ENCODE measurements at places on chromosomes 13 and 19.
A peak's percentile ranks its signal among the peaks of the same experiment; 100 is the strongest.

GRCh38 chr19:50328224-50328872, 829 bp downstream of the KCNC3 start:
- DNase-seq = peak; percentile 6

DNA sequence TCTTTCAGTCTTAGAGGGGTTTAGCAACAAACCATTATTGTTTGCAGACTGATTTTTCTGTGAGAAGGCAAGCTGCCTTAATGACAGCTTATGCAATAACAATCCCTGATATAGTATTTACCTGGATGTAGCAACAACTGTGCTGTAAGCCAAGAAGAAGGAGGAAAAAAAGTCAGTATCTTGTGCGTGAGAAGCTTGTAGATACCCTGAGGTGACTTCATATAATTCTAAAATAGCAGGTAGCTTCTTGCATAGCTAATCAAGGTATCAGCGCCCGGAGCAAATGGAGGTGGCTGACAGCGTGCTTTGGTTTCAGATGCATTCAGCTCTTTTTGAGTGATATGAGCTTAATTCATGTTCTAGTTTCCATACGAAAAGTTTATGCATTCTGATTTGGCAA, 309.8 kb downstream of the KLF5 start:
- no peak for DNase-seq

GRCh38 chr19:17938092-17938845, 5.5 kb downstream of the CCDC124 start:
- DNase-seq = peak; percentile 86

- DNase-seq = peak; percentile 65
These were observed 754 bp downstream of the DNAJB1 start for GRCh38 chr19:14517446-14517839.

- no peak for DNase-seq
These were observed 346.0 kb downstream of the KCNRG start for GRCh38 chr13:50361282-50361681.

DNA sequence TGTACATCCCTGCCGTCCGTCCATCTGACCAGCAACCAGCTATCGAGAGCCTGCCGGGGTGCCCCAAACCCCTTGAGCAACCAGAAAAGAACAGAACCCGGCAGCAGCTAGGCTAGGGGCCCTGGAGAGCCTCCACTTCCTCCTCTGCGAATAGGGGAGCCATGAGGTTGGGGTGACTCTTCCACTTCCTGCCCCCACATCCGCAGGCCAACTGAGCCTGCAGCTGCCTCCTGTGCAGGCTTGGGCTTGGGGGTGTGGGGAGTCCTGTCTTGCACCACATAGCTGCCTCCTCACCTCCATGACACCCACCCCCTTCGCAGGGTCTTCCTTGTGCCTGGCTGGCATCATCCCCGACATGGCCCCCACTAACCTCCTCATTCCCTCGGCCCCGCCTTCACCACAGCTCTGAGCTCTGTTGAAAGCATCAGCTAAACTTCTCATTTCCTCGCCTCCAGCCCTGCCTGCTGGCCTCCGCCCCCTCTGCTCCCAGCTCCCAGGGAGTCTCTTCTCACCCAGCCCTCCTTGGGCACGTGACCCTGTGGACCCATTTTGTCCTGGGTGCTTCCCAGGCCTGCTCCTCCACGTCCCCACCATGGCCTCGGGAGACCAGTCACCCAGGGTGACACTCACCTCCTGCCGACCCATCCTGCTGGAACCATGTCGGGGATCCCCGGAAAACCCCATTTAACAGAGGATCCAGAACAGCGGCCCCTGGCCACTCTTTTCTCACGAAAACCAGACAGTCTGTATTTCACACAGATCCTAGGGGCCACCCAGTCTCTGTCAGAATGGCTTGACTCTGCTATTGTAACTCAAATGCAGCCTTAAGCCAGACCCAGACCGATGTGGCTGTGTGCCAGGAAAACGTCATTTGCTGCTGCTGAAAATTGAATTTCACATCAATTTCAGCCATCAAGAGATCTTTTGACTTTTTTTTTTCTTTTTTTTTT, 50.4 kb downstream of the MYO9B start:
- DNase-seq = no peak

GRCh38 chr13:75764926-75765310, 128.8 kb downstream of the LMO7 start:
- no peak for DNase-seq

- no peak for DNase-seq
These were observed 24.2 kb downstream of the BTBD2 start for GRCh38 chr19:1991018-1991913.

DNA sequence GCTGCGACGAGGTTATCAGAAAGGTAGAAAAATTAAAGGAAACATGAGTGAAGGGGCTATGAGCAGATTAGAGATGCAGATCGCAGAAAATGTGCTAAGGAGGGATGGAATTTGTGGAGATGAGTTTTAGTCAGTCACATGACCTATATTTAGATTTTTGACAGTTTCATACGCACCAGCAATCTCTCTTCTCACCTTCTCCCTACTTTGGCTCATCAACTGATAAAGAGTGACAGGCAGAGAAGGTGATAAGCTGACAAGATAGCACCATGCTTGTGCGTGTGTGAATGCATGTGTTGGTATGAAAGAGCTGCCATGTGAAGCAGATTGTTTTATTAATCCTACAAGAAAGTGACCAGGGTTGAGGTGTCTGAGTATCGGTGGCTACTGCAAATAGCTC, 252.6 kb downstream of the RAP2A start:
- DNase-seq = no peak

- no peak for DNase-seq
These were observed 9.1 kb downstream of the SLITRK5 start for GRCh38 chr13:87680298-87680697.

GRCh38 chr19:56144376-56144775, 3.3 kb downstream of the ZNF444 start:
- no peak for DNase-seq

GRCh38 chr19:18657590-18658365, 20.9 kb downstream of the KLHL26 start:
- no peak for DNase-seq

- DNase-seq = no peak
These were observed 16.6 kb upstream of the LRP3 start for GRCh38 chr19:33177417-33177979.

GRCh38 chr19:47416643-47416985, 2.7 kb downstream of the MEIS3 start:
- no peak for DNase-seq

- DNase-seq = no peak
These were observed 8.8 kb upstream of the LRCH1 start for GRCh38 chr13:46544208-46544607.

- DNase-seq = no peak
These were observed 20.3 kb downstream of the XPO4 start for GRCh38 chr13:20882206-20882605.

- no peak for DNase-seq
These were observed 92.4 kb upstream of the GPR183 start for GRCh38 chr13:99399623-99399974.

DNA sequence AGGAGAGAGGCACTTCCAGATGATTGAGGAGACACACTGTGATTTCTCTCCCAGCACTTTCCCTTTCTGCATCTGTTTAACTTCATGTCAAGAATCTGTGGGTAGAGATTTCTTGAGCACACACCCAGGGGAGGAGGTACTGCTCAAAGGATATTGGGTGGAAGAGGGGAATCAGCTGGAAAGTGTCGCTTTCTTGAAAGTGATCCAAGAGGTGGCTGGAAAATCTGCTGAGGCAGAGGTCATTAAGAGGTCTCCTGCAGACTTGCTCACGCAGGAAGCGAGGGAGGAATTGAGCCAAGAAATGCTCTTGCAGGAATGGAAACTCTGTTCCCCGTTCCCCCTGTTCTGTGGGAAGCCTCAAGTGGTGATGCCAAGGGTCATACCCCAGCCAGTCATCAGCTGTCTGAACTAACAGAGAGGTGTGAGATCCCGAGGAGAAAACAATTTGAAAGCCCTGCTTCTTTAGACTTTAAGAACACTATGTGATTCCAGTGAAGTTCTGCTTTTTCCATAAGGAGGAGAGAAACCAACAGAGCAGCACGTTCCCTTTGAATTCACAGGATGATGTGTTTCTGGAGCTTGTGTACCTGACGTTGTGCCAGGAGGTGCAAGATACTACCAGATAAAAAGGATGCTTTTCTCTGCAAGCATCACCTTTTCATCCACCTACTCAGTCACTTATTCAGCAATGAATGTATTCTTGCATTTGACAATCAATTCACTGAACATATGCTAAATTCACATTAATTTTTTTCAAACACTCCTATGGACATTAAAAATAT, 163.4 kb upstream of the GPR12 start:
- peak; percentile 28 for DNase-seq

GRCh38 chr13:97382276-97382675, 51.7 kb upstream of the RAP2A start:
- no peak for DNase-seq

DNA sequence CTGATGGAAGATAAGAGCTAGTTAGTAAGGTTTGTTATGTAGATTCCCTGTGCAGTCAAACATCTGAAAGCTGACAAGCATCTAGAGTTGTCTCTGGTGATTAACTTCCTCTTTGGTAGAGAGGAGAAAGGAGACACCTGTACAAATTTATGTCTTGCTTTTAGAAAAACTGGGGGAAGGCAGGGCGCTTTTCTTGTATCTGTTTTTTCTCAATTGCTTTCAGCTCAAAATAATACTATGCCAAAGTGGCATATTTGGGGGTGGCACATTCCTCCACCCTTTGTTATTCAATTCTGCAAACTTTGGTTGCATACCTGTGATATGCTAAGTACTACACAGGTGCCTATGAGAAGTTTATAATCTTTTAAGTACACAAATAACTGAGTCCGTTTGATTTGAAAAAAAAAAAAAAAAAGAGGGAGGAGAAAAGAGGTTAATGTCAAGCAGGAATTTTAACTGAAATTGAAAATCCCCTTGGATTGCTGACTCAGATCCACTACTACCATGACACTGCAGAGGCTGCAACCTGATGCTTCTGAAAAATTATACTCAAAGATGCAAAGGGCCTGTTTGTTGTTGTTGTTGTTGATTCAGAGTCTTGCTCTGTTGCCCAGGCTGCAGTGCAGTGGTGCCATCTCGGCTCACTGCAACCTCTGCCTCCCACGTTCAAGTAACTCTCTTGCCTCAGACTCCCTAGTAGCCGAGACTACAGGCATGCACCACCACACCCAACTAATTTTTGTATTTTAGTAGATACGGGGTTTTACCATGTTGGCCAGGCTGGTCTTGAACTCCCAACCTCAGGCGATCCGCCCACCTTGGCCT, 164.8 kb upstream of the NBEA start:
- no peak for DNase-seq

DNA sequence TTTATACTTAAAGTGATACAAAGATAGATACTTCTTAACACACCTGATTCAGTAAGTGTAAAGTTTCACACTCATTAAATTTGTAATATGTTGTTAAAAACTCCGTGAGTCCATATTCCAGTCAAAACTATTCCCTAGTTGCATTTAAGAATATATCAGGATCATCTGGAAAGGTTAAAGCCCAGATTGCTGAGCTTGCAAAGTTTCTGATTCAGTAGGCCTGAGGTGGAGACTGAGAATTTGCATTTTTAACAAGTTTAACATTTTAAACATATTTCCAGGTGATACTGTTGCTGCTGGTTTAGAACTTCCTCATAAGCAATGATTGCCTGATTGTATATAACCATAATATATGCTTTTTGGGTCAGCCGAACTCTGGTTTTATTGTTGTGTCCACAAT, 1998.6 kb upstream of the PCDH20 start:
- no peak for DNase-seq

GRCh38 chr13:46184277-46184699, 2.3 kb upstream of the LCP1 start:
- DNase-seq = no peak

DNA sequence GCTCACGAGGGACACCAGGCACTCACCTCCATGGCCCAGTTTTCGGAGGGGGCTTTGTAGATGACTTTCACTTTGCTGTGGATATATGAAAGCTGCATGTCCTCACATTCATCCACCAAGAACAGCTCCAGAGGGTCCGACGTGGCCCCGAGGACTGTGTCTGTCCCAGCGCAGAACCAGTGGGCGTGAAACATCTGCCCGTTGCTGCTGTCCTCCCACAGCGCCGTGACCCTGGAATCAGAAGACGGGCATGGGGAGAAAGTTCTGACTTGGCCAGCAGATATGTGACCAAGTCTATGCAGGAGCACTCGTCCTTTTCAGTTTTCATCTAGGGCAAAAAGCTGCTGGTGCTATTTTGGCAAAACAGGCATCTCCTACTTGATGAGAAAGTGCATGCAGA, 29.7 kb upstream of the EIF3G start:
- DNase-seq = no peak

DNA sequence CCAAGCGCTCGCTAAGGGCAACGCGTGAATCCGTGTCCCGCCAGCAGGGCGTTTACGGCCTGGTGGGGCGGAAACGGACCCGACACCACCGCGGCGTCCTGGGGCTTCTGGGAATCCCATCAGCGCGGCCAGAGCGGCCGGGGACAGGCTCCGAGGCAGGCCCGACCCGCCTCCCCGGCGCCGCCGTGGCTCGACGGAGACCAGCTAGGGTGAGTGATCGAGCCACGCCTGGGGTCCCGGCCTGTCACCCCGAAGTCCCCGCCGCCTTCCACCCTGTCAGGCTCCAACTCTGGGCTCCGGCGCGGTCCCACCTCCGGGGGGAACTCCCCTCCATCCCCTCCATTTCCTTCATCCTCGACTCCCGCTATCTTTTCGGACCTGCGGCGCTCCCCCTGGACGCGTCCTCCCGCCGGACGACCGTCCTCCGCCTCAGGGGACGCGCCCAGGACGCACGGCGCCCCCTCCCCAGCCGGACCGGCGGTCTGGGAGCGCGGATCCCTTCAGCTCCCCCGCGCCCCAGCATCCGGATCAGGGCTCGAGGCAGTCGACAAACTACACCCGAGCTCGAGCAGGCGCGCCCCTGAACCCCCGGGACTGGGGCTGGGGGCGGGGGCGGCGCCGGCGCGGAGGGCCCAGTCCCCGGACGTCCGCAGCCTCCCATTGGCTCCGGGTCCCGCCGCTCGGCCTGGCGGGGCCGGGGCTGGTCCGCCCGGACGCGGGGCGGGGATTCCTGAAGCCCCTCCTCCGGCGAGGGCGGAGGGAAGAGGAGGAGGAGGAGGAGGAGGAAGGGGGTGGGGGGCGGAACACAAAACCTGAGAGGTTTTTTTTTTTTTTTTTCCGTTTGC, 638 bp upstream of the BICRA start:
- DNase-seq = peak; percentile 98

DNA sequence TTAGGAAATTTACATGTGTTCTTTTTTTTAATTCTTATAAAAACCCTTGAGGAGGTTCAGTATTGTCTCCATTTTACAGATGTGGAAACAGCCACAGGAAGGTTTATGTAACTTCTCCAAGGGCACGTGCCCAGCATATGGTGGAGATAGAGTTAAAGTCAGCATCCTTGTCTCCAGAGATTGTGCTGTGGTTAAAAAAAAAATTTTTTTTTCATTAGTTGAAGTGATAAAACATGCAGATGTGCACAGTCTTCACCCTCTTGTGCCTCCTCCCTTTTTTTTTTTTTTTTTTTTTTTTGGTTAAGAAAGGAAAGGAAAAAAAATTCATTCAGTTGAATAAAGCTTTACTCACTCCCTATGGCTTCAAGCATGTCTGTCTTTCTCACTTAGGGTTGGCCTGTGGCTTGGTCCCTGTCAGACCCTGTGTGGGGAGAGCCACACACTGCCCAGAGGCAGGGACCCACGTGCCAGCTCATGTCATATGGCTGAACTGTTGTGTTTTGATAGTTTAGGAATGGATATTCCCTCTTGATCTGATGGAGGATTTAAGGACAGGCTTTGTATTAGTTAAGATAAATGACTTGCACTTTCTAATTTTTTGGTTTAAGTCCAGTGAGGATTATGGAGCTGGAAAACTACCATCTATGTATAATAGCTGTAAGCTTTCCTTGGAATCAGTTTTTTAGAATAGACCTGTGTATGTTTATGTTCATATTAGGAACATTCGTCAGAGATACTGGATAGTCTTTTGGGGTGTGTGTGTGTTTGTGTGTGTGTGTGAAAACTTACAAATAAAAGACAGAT, 19.3 kb downstream of the RNASEH2B start:
- no peak for DNase-seq

Measured in adipocyte (in vitro differentiated cells).